Stimulated activated CD8-positive, alpha-beta memory T cell treated with anti-CD3 and anti-CD28 coated beads, Interleukin-2, amount 100 ng/mL, for 1 hour (primary cell): ENCODE measurements at places on chromosomes 6 and 20.

GRCh38 chr20:57898332-57898731 lies 188.5 kb upstream of the PMEPA1 start:
- no peak for DNase-seq

DNA sequence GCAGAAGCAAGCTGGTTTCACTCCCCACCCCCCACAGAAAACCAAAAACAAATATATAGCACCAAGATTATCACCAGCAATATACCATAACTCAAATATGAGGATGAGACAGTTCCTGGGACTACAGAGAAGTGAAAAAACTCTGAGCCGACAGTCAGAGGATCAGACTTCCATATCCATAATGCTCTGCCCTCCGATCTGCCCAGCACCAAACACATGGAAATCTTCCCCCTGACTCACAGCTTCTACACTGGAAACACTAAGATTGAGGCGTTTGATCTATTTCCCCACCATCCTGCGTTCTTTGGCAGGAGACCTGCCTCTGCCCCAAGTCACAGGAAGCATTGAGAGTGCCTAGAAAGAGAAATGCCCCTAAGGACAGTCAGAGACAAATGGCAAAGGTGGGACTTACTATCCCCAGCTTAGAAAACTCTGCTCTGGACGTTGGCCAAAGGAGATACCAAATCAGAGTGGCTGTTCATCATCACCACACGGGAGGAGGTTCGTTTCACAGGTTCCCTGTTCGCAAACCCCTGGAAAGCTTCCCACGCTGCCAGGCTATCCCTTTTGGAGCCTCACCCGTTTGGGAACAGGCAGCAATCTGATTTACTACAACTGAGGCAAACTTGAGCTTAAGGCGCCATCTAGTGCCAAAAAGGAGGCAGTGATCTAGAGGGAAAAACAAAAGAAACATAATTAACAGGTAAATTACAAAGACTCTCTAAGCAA lies 48.7 kb upstream of the SRSF6 start:
- no peak for DNase-seq

GRCh38 chr6:137241481-137242038 lies 22.4 kb upstream of the IFNGR1 start:
- no peak for DNase-seq

- DNase-seq, result no peak
Observed at GRCh38 chr6:43089467-43089866, 13.4 kb downstream of the PTK7 start.

DNA sequence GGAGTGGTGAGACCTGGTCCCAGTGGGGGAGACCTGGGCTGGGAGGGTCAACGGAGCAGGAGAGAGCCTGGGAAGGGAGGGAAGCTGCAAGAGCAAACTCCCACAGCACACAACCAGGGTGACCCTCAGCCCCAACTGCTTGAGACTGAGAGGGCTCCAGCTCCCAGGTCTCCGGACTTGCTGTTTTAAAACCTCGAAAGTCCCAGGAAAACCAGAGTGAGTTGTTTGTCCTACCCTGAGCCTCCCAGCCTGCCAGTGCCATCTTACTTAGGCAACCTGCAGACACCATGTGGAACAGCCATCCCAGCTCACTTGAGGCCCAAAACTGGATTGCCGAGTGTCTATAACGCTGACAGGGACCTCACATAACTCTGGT lies 4.8 kb upstream of the NTSR1 start:
- DNase-seq, result no peak

- no peak for DNase-seq
Observed at GRCh38 chr20:23180451-23180921, 94.4 kb upstream of the CD93 start.

- no peak for DNase-seq
Observed at GRCh38 chr6:98335594-98335993, 498.8 kb upstream of the POU3F2 start.

DNA sequence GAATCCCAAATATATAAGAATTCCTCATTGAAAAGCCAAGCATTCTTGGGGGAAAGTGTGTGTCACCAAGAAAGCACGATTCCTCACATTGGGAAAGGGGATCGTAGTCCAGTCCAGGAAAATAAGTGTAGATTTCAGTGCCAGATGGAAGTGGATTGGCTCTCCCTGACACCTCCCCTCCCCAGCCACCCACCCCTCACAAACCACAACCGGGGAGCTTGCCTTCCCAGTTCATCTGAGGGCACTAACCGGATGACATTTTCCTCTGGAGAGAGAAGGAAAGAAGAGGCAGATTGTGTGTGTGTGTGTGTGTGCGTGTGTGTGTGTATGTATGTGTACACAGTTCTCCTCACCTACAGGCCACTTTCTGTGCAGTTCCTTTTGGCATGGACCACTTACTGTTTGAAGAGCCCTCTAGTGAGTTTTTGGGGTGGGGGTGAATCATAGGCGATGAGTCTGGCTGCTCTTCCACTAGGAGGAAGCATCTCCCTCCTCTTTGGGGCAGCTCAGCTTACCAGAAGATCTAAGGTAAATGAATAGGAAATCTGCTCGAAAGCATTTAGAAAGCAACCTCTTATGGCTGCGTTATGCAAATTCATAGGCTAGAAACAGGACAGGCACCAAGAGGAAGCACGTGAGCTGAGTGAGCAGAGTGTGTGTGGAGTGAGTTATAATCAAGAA lies 20.8 kb downstream of the DAAM2 start:
- no peak for DNase-seq

DNA sequence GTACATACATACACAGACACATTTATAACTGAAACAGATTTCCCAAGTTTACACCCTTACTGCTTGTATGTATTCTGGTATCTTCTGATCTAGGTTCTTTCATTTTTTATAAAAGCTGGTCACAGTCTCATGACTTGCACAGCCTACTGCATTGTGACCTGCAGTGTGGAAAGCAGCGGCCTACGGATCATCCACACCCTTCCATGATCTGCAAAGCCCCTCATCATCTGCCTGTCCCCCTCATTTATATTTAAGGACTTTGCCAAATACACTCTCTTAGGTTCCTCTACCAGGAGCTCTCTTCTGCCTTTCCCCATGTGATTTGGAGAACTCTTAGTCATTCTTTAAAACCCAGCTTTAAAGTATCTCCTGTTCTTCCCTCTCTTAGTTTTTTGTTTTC lies 12.0 kb upstream of the BICRAL start:
- DNase-seq, result no peak

DNA sequence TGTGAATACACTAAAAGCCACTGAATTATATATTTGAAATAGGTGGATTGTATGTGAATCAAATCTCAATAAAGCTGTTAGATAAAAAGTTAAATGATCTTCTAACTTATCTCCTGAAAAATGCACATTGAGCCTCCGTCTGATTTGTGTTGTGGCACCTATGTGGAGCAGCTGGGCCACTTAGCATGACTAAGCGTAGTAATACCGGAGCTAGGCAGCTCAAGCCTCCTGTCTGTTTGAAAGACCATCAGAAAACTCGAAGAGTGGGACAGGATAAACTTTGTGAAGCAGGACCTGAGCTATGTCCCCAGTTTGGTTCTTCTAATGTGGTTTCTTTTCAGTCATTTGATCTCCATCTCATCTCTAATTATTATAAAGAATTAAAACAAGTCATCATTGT lies 11.0 kb upstream of the NOL7 start:
- DNase-seq, result no peak

- DNase-seq, result no peak
Observed at GRCh38 chr6:113122060-113122459, 735.1 kb upstream of the MARCKS start.

GRCh38 chr20:46703435-46703834 lies 6.0 kb upstream of the SLC2A10 start:
- DNase-seq, result no peak

DNA sequence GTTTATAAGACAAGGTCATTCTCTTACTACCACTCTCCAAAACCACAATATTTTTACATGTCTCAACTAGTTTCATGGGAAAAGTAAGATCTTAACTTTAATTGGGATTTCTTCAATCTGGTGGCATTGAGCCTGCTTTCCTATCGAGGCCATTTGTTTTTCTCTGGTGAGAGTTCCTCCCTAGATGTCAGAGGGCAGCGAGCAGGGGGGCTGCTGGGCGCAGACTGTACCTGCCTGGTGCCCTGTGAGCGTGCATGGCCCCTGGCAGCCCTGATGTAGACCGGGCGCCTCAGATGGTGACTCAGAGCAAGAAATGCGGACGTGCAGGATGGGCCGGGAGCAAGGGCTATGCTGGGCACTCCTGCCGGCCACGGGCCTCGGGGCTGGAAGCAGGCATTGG lies 27.2 kb downstream of the ERMARD start:
- DNase-seq, result no peak

DNA sequence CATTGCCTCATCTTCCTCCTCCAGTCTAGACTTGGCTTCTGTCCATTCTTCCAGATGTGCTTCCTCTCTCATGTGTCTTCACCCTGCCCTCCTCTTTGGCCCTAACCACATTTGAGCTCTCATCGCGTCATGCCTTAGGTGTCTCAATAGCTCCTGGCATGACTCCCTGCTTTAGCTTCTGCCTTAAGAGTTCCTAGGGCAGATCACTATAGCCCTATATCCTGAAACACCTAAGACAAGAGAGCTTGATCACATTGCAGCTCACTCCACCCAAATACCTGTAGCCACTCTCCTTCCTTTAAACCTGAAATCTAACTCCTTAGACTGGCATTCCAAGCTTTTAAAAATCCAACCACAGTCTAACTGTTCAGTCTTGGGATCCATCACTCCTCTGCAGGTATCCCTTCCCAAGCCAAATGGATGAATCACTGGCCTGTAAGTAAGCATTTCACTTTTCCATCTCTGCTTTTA lies 69.0 kb upstream of the STXBP5 start:
- no peak for DNase-seq

DNA sequence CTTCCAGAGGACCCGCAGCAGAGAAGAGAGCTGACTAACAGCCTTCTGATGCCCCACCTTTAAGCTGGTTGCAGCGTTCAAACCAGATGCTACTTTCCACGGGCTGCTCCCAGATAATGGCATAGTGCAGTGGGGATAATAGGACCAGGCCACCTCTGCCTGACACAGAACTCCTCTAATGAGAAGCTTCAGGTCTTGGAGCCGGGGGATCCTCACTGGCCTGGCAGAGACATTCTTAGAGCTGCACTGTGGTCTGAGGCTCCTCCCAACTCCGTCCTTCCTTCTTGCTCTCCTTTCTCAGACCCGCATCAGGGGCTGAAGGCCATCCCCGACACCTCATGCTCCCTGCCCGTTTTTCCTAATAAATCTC lies 206.6 kb upstream of the MARCKS start:
- DNase-seq, result no peak

DNA sequence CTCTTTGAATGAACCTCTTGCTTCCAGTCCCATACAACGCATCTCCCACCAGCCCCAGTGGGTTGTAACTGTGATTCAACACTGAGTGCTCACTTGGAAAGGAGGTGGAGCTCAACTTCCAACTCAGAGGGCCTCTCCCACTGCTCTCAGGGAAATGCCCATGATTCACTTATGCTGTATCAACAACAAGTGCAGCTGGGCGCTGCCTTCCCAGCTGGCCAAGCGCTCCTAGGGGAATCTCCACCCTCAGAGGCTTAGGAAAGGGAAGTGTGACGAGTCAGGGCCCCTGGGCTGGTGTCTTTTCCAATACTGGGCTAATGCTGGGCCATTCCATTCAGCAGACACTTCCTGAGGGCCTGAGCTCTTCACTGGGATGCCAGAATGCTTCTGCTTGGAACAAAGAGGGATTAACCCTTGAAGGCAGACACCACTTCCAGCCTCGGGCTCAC lies 8.1 kb upstream of the OCSTAMP start:
- no peak for DNase-seq

GRCh38 chr6:162289972-162290371 lies 437.6 kb downstream of the PRKN start:
- no peak for DNase-seq

DNA sequence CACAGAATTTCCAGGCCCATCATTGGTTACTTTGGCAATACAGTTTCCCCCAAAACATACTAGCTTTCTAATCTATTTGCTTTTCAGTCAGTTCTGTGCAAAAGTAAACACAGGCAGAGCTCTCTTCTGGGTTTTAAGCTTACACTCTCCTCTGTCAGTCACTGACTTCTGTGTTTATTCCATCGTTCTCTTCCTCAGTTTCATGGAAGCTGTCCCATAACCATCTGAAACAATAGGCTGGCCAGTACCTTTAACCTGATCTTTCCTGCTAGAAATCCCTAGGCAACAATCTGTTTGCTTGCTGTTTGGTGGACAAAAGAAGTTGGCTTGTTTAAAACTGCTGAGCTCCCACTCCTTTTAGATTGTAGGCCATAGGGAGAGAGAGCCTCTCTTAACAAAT lies 431.5 kb downstream of the HACE1 start:
- no peak for DNase-seq

GRCh38 chr20:52131048-52131643 lies 60.4 kb downstream of the ZFP64 start:
- DNase-seq, result no peak

DNA sequence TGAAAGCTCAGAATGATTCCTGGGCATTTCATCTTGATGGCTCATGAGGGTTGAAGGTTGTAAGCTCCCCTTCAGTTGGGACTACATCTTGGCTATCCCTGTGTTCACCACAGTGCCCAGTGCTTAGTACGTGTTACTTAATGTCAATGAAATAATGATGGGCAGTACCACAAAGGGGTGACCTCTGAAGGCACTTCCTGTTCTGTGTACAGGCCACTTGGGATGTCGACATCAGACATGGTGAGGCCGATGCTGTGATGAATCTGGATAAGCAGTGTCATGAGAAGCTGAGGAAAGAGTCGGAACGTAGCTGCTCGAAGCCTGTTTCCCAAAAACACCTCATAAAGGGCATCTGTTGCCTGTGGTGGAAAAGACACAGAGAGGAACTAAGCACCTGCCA lies 27.6 kb upstream of the RBL1 start:
- DNase-seq, result no peak

- DNase-seq, result no peak
Observed at GRCh38 chr6:44629636-44630035, 242.1 kb downstream of the CDC5L start.

- DNase-seq, result no peak
Observed at GRCh38 chr6:27279513-27280063, 32.1 kb downstream of the PRSS16 start.

DNA sequence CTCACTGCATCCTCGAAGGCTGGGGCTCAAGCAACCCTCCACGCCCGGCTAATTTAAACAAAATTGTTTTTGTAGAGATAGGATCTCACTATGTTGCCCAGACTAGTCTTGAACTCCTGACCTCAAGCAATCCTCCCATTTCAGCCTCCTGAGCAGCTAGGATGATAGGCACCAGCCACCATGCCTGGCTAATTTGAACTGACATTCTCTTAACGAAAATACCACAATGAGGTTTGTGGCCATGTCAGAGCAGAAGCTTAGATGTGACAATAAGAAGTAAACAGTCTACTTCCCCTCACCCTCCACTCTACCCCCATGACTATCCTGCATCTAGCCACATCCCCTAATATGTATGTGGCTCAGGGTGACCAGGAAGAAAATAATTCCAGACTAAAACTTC lies 74.8 kb upstream of the PLCB4 start:
- no peak for DNase-seq

DNA sequence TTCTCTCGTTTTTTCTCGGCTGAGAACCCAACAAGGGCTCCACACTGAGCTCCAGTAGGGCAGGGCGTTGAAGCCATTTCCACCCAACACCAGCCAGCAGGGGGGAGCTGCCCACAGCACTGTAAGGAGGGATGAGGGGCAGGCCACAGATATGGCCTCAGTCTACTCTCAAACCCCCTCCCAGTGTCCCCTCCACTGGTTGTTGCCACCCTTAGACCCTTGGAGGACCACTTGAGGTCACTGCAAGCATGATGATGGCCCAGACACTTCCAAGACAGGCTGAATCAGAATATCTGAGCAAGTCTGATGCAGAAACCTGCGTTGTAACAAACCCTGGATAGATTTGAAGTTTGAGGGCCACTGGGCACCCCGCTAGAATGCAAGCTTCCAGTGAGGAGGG lies 217.0 kb upstream of the CST7 start:
- DNase-seq, result no peak

- DNase-seq, result no peak
Observed at GRCh38 chr6:14638435-14638905, 520.9 kb downstream of the CD83 start.
